ENCODE measurements at places on chromosomes 11 and 22. TPM values are rescaled to one million over a fixed set of nuclear protein-coding genes. Genes with fewer than 3 reads are reported as not detected.

Gene NXPE4
- not detected for polyA plus RNA-seq

Gene FAM180B
- 0.21 TPM for polyA plus RNA-seq

Gene MFRP
- 0.07 TPM for polyA plus RNA-seq

Gene PGGHG
- polyA plus RNA-seq = 14.2 TPM

All from left lung (tissue), 14 donors.